ENCODE measurements at places on chromosomes 13 and 19.

GRCh38 chr13:37484056-37484455 is 114.5 kb downstream of the POSTN start:
- no peak for DNase-seq

DNA sequence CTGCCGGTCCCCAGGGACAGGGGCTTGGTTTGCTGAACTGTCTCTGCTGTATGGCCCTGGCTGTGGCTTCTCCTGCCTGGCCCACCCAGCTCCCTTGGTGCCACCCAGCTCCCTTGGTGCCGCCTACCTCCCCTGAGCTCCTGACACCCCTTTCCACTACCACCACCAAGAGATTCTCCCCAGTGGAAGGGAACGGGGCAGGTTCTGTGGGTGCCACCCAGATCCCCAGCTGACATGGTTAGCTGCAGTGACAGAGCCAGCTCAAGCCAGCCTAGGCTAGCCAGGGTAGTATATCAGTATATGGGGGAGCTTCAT is 28.5 kb upstream of the POP4 start:
- DNase-seq, result no peak

GRCh38 chr19:47186446-47187334 is 44.3 kb downstream of the BBC3 start:
- DNase-seq, result no peak

DNA sequence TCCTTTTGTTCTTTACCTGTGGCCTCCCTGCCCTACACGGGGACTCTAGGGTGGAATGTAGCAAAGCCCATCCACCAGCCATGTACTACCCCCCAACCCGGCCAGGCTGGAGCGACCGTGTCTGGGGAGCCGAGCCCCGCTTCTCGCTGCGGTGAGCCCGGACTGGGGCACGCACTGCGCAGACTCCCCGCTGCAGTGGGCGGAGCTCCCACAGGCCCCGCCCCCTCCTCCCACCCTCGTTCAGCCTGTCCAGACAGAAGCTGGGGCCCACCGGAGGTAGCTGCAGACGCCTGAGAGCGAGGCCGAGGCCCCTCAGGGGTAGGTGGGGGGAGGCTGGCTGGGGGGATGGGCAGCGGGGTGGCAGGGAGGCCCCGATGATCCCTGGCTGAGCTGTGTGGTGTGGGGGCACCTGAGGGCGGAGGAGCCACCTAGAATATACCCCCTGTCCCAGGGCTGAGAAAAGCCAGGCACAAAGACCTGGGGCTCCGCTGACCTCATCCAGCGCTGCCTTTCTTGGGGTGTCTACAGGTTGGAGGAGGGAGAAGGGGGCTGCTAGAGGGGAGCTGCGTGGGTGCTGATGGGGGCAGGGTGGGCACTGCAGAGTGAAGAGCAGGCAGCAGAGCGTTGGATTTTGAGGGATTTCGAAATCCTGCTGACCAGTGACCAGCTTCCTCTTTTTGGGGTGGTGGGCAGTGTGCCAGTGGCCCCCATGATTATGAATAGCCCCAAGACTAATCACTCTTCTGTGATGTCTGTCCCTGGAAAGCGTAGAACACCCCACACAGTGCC is 17.3 kb downstream of the PLD3 start:
- peak; percentile 95 for DNase-seq

DNA sequence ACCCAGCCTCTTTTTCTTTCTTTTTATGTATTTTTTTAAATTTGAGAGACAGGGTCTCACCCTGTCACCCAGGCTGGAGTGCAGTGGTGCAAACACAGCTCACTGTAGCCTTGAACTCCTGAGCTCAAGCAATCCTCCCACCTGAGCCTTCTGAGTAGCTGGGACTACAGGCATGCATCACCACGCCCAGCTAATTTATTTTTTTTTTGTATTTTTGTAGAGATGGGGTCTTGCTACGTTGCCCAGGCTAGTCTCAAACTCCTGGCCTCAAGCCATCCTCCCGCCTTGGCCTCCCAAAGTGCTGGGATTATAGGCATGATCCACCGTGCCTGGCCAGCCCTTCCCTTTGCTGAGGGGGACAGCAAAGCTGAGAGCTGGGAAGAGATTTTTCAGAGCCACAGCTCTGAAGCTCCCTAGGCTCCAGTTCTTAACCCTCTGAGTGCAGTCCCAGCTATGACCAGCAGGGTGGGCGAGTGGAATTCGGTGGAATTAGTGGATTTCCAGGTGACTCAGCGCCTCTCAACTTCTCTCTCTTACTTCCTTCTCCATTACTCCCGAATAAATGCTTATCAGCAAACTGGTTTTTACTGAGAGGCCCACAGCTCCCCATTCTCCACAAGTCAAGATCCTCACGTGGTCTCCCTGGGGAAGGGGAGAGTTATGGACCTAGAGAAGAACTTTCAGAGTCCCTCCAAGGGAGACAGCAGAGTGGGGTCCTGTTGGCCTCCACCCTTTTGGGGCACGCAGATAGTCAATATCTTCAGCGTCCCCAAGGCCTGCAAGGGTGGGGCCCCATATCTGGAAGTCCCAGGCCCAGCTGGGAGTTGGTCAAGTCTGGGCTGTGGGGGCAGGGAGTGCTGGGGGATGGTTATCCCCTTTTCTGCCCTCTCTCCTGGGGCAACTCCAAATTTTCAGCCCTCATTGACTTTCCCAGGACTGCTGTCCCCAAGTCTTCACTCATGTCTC is 1.2 kb downstream of the BLVRB start:
- DNase-seq, result peak; percentile 54

- DNase-seq, result no peak
Measured at GRCh38 chr13:93685900-93686299, 459.3 kb downstream of the GPC6 start.

- DNase-seq, result no peak
Measured at GRCh38 chr19:13842291-13843103, 34.4 kb upstream of the NANOS3 start.

DNA sequence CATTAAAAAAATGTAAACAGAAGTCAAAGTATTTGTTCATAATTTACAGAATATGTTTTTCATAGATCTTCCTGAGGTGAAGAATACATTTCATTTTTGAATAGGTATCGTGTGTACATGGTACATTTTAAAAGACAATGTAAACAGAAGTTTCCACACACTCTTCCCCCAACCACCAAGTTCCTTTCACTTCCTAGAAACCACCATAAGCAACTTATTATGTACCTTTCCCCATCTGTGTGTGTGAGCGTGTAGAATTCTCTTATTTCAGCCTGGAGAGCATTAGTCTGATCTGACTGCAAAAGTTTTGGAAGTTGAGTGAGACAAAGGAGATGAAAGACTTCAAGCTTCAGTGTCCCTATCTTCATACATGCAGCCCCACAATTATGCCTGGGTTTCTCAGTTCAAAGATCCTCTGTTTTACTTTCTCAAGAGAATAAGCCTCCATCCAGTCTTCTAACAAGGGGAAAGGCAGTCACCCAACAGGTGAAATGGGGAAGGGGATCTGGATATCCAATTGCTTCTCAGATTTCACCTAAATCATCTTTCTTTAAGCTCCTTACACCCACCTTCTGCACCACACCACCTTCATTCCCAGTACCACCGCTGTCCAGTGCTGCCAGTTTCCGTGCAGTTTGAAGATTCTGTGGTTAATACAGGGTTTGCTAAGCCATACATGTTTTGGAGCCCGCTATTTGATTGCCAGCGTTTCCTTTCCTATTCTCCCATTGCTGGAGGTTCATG is 2.1 kb downstream of the TEX30 start:
- no peak for DNase-seq

DNA sequence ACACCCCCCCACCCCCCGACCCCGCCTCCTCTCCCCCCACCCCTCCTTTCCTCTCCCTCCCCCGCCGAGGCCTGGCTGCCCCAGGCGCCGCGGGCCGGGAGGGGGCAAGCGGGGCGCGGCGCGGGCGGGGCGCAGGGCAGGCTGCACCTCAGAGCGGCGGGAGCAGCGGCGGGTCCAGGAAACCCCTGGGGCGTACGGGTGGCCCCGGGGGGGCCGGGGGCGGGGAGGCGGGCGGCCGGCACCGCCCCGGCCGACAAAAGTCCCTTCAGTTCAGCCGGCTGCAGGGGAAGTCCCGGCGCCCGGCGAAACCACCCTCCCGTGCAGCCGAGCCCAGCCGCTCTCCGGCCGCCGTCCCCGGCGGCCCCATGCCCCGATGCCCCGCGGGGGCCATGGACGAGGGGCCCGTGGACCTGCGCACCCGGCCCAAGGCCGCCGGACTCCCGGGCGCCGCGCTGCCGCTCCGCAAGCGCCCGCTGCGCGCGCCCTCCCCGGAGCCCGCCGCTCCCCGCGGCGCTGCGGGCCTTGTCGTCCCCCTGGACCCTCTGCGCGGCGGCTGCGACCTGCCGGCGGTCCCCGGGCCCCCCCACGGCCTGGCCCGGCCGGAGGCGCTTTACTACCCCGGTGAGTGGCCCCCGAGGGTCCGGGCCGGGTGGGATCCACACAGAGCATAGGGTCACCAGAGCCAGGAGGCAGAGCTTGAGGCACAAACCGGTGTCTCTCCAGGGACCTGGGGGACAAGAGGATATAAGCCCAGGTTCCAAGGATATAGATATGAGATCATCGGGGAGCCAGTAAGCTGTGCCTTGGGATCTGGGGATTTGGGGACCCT is at the start of gene BCL3:
Gene BCL3 (plus strand): TSS at position 283 of the 829 bp plus-strand sequence. CDS start 83 bp downstream, at position 366.
- no peak for DNase-seq

DNA sequence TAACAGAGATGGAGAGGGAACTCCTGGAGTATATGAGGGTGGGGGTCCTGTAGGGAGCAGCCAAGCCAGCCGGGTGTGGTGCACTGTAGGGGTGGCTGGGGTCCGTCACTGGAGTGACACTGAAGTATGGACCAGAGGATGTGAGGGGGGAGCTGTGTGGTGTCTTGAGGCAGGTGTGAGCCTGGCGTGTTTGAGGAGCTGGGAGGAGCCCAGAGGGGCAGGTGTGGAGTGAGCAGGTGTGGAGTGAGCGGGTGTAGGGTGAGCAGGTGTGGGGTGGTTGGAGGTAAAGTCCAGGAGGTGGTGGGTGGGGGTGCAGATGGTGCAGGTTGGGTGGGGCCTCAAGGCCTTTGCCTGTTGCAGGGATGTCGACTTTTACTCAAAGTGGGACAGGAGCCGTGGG is 5.9 kb downstream of the B3GNT8 start:
- DNase-seq, result no peak

GRCh38 chr19:10660346-10660745 is 6.2 kb downstream of the ILF3 start:
- DNase-seq, result no peak

All from brain (organoid and tissue), 16 donors.